ENCODE measurements at places on chromosomes 5 and 9.

DNA sequence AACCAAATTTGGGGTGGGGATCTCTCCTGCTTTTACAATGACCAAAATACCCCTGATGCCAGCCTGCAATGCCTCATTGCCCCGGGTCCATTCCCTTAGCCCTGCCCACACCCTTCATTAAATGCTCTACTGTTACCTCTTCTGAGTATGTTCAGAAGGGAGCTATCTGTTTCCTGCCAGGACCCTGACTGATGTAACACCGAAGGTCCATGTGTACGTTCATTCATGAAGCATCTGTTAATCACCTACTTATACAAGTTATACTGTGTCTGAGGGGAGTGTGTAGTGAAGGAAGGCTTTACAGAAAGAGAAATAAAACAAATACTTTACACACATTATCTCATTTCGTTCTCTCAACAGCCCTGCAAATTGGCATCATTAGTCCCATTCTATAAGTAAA lies 51.9 kb downstream of the ASTN2 start:
- DNase-seq, result no peak

DNA sequence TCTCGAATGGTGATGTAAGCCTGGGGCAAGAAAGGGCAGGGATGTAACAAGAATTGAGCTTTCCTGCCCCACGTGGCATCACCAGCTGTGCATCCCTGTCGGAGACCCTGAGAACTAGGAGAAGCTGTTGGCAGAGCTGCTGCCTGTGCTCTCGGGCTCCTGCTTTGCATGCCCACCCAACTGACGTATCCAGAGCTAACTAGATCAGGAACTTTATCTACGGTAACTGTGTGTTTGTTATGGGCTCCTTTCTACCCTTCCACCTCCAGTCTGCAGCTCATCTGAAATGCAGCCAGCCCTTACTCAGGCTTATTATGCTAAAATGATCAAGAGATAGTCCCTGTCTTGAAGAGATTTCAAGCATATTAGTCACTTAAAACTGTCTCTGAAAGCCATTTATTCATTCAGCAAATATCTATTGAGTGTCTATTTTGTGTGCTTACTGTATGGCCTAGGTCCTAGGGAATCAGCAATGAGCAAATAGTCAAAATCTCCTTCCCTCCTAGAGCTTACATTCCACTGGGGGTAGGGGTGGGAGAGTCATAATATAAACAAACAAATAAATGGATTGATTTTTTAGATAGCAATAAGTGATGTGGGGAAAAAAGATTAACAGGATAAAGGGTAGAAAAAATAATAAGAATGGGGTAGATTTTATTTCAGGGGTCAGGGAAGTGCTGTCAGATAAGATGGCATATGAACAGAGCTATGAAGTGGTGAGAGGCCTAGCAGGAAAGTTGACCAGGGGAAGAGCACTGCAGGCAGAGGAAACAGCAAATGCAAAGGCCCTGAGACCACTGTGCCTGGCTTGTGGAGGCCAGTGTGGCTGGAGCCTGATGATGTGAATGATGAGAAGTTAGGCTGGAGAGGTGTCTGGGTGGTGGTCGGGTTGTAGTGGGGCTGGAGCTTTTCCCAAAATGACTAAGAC lies 118.2 kb downstream of the GALNT10 start:
- DNase-seq, result no peak

- no peak for DNase-seq
Observed at GRCh38 chr5:123571927-123572326, 60.0 kb downstream of the CSNK1G3 start.

DNA sequence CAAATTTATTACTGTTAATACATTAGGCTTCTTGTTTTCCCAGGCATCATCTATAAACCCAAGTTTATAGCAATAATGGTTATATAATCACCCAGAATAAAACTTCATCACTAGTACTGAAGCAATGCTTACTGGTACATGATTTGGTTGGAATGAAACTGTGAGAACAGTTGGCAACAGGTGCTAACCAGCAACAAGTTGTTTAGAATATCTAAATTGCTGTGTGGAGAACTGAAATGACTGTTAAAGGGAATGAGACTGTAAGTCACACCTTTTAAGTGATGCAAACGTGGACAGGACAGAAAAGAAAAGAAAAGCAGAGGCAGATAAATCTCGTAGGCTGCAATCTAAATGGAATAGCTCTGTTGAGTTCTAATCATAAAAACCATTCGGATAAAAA lies 2.5 kb downstream of the YIPF5 start:
- no peak for DNase-seq

DNA sequence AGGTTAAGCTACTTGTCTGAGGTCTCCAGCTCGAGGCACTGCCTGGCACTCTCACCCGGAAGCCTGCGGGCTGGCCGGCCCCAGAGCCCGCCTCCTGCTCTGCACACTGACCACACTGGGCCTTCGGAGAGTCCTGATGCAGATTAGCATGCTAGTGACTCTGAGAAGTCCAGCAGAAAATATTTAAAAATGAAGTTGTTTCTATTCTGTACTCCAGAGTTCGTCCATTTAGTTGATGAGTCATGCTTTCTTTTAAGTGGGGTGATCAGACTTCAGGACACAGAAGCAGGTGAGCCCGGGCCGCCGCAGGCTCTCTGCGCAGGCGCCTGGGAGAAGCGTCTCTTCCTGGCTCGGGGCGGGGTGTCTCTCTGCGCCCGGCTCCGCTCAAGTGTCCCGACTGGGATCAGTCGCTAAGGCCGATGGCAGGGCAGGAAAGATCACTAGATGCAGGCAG lies 32.5 kb downstream of the FAM240B start:
- DNase-seq, result no peak

DNA sequence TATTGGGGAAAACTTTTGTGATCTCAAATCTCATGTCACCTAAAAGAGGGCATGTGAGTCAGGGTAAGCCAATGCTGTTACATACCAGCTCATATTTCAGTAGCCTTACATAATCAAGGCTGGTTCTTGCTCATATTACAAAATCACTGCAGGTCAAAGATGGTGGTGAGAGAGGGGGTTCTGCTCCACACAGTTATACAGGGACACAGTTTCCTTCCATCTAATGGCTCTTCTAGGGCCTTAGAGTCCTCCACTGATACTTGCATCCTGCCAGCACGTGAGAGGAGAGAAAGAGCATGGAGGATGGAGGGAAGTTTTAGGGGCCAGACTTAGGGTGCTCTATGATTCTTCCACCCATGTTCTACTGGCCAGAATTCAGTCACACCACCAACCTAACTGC lies 130.0 kb downstream of the LIFR start:
- DNase-seq, result no peak

GRCh38 chr5:151574444-151574996 lies 16.6 kb downstream of the FAT2 start:
- no peak for DNase-seq
